ENCODE measurements at places on chromosomes 3 and 15.

DNA sequence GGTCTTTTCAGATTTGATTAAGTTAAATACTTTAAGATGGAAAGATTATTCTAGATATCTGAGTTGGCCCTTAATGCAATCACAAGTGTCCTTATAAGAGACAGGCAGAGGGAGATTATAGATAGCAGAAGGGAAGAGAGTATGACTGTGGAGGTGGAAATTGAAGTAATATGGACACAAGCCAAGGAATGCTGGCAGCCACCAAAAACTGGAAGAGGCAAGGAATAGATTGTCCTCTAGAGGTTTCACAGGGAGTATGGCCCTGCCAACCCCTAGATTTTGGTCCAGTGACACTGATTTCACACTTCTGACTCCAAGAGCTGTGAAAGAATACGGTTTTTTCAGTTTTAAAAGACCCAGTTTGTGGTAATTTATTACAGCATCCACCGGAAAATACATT lies 1498.7 kb upstream of the CADM2 start:
- no peak for DNase-seq
- H3K4me1 ChIP-seq = no peaks in the 10 kb centered on the region
- H3K27me3 ChIP-seq = no peaks in the 10 kb centered on the region

GRCh38 chr15:71874245-71874644 lies 63.9 kb downstream of the NR2E3 start:
- DNase-seq = no peak
- H3K27me3 ChIP-seq = peaks cover 4% of the 10 kb centered on the region
- peak overlapping the region; percentile 43 for H3K27ac ChIP-seq
- H3K4me3 ChIP-seq = no peak overlapping the region
- no peaks in the 10 kb centered on the region for H3K4me1 ChIP-seq
- peaks cover 14% of the 10 kb centered on the region for H3K36me3 ChIP-seq

GRCh38 chr3:184543256-184543655 lies 18.3 kb upstream of the EPHB3 start:
- H3K27ac ChIP-seq = no peak overlapping the region
- H3K27me3 ChIP-seq = peaks cover 78% of the 10 kb centered on the region
- no peak for DNase-seq
- H3K4me3 ChIP-seq = no peak overlapping the region

- no peak overlapping the region for H3K4me3 ChIP-seq
- no peak for DNase-seq
- no peaks in the 10 kb centered on the region for H3K4me1 ChIP-seq
- no peaks in the 10 kb centered on the region for H3K36me3 ChIP-seq
Observed at GRCh38 chr15:79054350-79054749, 36.2 kb downstream of the RASGRF1 start.

GRCh38 chr15:40092256-40092978 lies 16.3 kb downstream of the BMF start:
- DNase-seq = peak; percentile 67
- peak overlapping the region; percentile 92 for H3K27ac ChIP-seq
- peak overlapping the region; percentile 61 for H3K4me3 ChIP-seq
- H3K4me1 ChIP-seq = peaks cover 100% of the 10 kb centered on the region
- peaks cover 46% of the 10 kb centered on the region for H3K36me3 ChIP-seq
- H3K27me3 ChIP-seq = peaks cover 3% of the 10 kb centered on the region

DNA sequence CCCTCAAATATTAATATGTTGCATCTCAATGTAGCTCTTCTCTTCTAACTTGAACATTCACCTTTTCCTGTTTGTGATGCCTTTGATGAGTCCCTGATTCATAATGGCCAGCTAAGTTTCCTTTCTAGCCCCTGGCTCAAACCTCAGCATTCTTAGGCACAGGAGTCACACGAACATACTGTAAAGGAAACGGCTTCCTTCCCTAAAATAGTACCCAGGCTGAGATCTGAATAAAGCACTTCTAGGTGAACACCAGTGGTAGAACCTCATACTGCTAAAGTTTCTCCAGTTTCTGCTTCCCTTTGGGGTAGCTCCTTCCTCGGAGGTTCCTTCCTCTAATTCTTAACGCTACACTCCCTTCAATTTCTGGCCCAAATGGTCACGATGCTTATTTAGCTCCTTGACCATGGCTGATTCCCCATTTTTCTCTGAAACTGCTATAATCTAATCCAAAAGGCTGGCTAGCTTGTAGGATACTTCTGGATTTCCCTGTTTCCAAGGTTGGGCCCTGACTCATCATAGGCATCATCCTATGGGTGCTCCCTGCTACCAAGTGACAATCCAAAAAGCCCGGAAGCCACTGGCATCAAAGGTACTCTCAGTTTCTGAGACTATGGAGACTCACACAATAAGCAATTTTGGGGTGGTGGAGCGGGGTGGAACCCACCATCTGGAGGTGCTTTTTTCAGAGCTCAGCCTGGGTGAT lies 2.4 kb downstream of the ANAPC13 start:
- H3K4me3 ChIP-seq = peak overlapping the region; percentile 68
- no peaks in the 10 kb centered on the region for H3K27me3 ChIP-seq
- peaks cover 40% of the 10 kb centered on the region for H3K4me1 ChIP-seq
- peaks cover 41% of the 10 kb centered on the region for H3K36me3 ChIP-seq

DNA sequence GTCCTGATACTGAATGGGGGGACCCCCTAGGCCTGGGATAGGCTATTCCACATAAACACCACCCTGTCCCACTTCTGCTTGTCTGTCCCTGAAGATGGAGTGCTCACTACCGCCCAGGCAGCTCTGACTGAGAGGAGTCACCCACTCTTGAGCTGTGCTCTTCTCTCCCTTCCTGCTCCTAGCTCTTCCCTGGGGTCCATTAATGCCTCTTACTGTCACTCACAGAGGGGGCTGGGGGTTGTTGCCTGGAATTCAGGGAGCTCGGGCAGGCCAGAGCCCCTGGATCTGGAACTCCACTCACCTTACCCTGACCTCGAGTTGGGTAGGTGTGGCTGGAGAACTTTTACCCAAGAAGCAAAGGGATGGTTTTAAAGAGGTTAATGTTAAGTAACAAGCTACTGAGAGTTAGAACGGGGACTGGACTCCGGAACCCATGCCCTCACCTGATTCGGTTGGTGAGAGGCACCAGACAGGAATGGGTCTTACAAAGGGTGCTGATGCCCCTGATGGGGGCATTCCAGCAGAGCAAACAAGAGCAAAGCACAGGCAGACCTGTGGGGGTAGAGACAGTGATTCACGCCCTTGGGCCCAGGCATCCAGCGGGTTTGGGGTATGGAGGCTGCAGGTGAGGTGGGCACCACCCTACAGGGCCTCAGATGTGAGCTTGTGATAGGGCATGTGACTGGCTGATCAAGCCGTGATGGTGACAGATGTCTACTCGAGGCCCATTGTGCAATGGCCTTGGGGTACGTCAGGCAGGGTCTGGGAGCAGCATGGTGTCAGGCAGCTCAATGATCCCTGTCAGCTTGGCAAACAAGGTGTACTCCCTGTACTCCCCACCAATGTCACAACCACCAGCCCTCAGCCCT lies 5.4 kb downstream of the NBEAL2 start:
- H3K4me3 ChIP-seq = no peak overlapping the region
- peaks cover 46% of the 10 kb centered on the region for H3K4me1 ChIP-seq
- peak overlapping the region; percentile 28 for H3K27ac ChIP-seq
- DNase-seq = no peak

- peaks cover 20% of the 10 kb centered on the region for H3K4me1 ChIP-seq
- H3K4me3 ChIP-seq = no peak overlapping the region
- no peak for DNase-seq
- H3K27ac ChIP-seq = no peak overlapping the region
- no peaks in the 10 kb centered on the region for H3K36me3 ChIP-seq
Observed at GRCh38 chr15:81184188-81184587, 12.5 kb upstream of the IL16 start.

DNA sequence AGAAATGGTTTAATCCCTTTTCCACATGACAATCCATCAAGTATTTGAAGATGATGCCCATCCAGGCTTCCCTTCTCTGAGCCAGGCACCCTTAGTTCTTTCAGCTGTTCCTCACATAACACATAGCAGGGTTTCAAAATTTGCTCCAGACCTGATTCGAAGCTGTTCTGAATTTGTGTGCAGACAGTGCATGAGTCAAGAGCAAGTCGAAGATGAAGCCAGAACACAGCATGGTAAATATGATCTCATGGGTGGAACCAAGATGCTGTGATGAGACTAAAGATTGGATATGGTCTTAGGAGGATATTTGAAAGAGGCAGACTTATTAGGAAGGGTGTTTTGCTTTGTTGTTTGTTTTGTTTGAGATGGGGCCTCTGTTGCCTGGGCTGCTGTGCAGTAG lies 32.6 kb upstream of the PDE8A start:
- no peak for DNase-seq
- peaks cover 19% of the 10 kb centered on the region for H3K4me1 ChIP-seq
- no peak overlapping the region for H3K4me3 ChIP-seq
- H3K27me3 ChIP-seq = peaks cover 39% of the 10 kb centered on the region
- no peak overlapping the region for H3K27ac ChIP-seq

Measured in nephron progenitor cell (in vitro differentiated cells).